ENCODE measurements at places on chromosomes 2 and 18.

DNA sequence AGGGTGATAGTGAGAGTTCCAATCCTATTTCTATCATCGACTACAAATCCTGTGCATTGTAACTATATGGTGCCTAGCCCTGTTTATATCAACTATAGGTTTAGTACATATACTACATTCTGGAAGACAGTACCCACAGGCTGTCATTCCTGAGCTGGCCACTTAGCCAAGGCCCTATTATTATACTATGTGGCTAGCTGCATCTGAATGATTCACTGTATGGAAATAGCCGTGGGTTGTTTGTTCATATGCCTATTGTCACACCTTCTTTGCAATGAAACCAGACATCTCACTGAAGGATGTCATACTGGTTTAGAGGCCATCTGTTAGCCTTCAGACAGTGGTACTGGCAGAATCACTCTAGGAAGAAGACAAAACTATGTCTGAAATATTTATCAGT, 62.3 kb upstream of the FSIP2 start:
- no peak for DNase-seq

DNA sequence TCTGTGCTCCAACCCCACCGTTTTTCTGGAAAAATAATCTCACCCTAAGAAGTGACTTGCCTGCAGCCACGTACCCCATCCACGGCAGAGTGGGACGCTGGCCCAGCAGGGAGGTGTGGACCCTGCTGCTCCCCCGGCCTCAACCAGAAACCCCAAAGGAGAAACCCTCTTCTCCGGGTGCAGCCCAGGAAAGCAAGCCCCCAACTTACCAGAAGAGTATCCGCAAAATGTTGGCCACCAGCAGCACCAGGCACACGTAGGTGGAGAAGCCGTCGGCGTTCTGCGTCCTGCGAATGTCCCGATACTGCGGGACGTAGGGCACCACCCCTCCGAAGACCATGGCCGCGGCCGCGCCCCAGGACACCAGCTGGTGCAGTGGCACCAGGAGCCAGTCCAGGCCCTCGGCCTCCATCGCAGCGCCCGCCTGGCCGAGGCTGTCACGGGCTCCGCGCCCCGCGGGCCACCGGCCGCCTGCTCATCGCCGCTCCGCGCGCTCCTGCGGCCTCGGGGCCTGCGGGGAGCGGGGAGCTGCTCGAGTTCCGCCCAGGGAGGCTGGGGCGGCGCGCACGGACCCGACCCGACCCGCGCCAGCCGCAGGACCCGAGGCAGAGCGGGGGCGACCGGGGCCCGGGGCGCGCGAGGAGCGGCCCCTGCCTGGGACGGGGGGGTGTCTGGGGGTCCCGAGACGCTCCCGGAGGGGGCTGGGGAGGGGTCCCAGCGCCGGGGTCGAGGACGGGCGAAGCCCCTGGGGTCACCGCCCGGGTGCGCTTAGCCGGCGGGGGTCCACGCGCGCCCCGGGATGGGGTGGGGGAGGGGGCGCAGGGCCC, 725 bp downstream of the SLC66A2 start:
- no peak for DNase-seq

- no peak for DNase-seq
These were observed 43.9 kb downstream of the LBH start for GRCh38 chr2:30275256-30275655.

DNA sequence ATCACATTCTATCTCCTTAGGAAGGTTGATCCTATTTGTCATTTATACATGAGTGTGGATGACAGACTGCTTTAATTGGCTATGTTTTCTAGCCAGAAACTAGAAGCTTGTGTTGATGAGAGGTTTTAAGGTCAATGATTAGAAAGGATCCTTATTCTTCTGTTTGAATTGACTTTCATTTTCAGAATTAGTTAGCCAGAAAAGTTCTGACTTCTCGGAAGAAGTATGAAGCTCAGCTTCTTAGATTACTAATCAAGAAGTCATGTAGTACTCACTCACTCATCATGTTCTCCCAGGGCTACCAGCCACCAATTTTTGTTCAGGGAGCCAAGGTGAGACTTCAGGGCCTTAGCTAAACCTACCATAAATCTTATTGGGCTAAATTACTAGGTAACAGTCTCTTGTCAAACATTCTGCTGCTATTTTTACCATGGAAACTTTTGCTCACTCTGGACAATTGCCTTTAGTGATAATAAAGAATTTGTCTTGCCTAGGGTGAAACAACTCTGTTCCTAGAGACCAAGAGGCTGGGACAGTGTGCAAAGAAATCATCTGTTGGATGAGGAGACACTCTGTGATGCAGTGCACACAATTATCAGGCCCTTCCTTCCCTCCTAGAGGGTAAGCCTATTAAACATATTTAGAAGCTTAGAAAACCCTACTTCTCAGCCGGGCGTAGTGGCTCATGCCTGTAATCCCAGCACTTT, 111.6 kb upstream of the DNMT3A start:
- DNase-seq = no peak

DNA sequence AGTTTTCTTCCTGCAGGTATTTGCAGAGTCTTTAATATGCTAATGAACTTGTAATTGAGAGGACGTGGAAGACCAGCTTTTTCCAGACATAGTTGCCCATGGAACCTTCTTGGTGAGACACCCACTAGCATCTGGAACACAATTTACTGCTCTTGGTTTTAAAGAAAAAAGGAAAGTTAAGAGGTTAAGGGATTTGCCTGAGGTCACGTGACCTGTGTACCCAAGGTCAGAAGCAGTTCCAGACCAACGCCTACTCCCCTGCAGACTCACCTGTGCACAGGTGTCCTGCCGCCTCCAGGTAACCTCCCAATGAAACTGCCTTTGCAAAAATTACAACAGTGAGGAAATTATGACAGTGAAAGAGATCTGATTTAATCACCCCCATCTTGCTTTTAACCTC, 172.7 kb downstream of the ANAPC1 start:
- no peak for DNase-seq

DNA sequence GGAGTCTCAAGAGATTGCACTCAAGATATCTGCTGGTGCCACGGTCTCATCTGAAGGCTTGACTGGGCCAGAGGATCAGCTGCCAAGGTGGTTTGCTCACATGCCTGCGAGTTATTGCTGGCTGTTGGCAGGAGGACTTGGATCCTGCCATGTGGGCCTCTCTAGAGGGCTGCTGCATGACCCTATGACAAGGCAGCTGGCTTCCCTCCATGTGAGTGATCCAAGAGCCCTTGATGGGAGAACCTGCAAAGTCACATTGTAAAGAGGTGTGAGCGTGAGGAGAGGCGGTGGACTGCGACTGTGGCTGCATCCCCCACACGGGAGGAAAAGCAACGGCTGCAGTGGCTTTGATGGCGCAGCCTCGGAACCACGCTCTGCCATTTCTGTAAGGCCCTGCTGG, 4.0 kb upstream of the ALLC start:
- no peak for DNase-seq

- no peak for DNase-seq
These were observed 423 bp upstream of the TTC27 start for GRCh38 chr2:32627441-32627813.

- DNase-seq = no peak
These were observed 420.4 kb upstream of the RAB6C start for GRCh38 chr2:129559101-129559500.

GRCh38 chr2:14544247-14544646, 88.3 kb upstream of the LRATD1 start:
- DNase-seq = no peak

Measured in umbilical cord (tissue), 2 donors.